Large intestine (tissue), 12 donors: ENCODE measurements at places on chromosomes 7 and 10.
A peak's percentile ranks its signal among the peaks of the same experiment; 100 is the strongest.

DNA sequence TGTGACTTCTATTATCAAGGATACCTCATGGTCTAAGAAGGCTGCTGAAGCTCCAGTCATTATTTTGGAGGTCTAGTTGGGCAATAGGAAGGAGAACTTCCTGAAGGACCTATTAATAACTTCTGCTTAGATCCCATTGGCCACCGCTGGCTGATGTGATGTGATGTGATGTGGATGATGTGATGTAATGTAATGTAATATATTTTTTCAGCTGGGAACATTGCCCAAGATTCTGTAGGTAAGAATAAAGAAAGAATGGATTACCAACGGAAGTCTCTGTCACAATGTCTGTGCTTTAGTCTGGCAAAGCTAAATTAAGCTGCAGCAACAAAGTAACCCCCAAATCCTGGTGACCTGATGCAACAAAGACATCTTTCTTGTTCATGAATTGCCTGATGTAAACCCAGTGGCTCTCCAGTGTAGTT, 233.7 kb downstream of the PTEN start:
- DNase-seq = no peak

DNA sequence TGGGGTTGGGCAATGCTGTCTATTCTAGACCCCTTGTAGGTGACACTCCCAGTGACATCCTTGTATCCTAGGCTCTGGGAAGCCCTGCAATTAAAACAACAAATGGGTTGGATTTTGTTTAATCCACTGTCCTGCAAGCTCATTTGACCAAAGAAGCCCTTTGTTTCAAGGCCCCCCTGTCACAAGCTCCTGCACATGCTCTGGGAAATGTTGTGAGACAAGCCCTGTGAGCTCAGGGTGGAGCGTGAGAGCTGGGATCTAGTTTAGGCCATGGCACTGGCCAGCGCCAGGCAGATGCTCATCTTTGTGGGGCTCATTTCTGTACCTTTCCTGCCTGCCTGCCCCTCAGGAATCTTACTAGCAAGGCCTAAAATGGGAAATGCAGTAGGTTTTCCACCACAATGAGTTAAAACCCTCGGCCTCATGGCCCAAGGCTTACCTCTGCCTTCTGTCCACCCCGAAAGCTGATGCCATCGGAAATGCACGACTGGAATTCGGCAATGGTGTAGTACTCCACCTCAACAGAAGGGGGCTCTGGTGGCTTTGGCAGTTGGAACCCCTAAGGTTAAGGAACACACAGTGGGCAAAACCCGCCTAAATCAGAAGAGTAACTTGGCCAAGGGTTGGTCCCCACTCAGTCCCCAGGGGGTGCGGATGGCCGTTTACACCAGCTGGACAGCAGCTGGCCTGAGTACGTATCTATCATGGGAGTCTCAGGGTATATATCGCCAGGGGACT, 112.0 kb downstream of the NEURL1 start:
- DNase-seq = no peak

- no peak for DNase-seq
Observed at GRCh38 chr7:39615350-39615975, 7.9 kb upstream of the RALA start.

DNA sequence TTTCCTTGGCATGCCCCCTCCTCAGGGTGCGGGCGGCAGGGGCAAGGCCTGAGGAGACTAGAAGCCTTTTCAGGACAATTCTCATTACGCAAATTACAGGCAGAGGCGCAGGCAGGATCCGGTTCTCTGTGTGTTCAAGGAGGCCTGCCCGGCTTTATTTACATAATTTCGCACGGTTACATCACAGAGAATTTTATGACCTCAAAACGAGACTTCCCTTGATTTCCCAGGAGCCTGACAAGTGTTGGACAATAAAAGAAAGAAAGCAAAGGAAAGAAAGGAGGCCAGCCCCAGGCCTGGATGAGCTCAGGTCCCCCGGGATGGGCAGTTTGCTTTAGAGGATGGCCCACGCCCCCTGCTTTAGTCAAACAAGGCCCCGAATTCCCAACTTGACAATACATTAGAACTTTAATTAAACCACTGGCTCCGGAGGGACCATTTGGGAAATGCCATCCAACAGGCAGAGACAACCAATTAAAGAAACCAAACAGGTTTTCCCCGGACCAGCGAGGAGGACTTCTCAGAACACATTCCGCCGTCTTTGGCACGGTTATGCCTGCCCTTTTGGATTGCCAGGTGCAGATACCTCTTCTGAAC, 2.9 kb downstream of the MNX1 start:
- DNase-seq = peak; percentile 75

DNA sequence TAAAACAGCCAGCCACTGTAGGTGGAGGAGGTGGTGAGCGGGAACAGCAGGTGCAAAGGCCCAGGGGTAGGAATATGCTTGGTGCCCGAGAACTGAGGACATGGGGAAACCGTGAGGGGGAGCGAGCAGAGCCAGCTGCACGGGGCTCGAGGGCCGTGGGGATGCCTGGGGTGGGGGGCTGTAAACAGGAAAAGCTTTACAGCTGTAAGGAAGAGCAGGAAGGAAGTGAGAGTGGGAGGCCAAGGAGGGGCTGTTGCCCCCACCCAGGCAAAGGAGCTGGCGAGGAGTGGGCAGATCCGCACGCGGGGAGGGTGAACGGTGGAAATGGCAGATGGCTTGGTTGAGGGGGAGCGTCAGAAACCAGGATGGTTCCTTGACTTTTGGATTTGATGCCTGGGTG, 34.4 kb downstream of the ZMIZ1 start:
- no peak for DNase-seq

GRCh38 chr7:11841657-11842056, 9.7 kb upstream of the THSD7A start:
- DNase-seq = no peak

DNA sequence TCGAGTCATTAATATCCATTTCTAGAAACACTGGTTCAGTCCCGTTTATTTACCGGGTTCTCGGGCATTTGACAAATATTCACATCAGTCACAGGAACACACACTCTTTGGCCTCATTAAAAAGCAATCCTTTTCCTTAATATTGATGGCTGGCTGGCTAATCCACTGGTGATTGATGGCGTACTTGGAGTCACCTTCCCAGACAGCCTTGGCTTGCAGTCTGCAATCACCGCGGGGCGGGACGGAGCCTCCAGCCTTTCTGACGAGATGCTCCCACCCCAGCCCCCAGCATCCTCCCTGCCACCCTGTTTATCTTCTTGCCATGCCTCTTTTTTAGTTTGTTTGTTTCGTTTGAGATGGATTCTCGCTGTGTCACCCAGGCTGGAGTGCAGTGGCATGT, 36.6 kb downstream of the SRRM3 start:
- no peak for DNase-seq

GRCh38 chr7:69967689-69968450, 369.6 kb downstream of the AUTS2 start:
- no peak for DNase-seq

- DNase-seq = no peak
Observed at GRCh38 chr7:44971902-44972441, 6.8 kb downstream of the MYO1G start.

GRCh38 chr7:12581897-12582296, 11.4 kb downstream of the SCIN start:
- DNase-seq = no peak

DNA sequence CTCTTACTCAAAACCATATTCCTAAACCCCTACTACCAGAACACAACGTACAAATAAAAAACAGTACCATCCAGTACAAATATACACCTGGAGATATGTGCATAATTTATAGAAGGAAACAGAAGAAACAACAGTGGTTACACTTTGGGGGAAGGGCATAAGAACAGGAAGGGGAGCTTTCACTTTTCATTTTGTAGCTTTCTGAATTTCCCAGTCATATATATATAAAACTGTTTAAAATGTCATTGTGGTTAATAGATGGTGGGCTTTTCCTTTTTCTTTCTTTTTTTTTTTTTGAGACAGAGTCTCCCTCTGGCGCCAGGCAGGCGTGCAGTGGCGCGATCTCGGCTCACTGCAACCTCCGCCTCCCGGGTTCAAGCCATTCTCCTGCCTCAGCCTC, 47.2 kb downstream of the MALSU1 start:
- DNase-seq = no peak

DNA sequence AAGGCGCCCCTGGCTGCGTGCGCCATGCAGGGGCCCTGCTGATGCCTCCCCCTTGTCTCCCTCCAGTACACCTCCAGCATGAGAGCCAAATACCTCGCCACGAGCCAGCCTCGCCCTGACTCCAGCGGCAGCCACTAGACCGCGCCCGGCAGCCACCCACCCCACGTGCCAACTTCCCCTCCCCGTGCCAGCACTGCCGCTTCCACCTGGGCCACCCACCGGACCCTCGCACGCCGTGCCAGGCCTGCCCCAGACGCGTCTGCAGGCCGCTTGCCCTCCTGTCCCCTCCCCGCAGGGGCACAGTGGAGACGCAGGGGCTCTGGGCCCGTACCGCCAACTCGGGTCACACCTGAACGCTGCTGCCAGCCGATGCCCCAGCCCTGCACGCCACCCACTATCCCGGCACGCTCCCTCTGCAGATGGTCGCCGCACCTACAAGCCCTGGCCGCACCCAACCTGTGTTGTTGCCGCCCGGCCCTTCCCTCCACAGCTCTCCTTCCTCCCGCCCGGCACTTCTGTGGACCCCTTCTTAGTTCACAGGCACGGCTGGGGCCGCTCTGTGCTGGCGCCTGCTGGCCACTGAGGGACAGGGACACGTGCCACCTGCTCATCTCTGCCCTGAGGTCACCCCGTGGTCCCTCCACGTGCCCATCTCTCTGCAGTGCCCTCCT, 26.3 kb upstream of the AMZ1 start:
- DNase-seq = no peak
